Activated CD4-positive, alpha-beta memory T cell treated with anti-CD3 and anti-CD28 coated beads for 36 hours (primary cell): ENCODE measurements at places on chromosomes 3 and 15.
A peak's percentile ranks its signal among the peaks of the same experiment; 100 is the strongest.

DNA sequence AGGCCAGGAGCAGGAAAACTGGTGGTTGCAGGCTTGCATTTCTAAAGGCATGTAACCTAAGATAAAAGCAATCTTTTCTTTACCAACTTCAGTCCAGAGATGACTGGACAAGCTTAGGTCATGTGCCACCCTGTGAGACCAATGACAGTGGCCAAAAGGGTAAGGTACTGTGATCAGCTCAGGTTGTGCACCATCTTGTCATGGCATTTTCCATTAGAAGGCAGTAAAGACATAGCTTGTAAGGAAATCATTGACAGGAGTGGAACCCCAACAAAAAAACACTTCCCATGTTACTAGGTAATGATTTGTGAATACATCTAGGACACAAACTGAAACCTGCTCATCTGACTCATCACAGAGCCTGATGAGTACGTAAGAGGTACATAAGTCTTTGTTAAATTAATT lies 35.2 kb downstream of the SSR3 start:
- H3K4me3 ChIP-seq, result no peak overlapping the region
- H3K27me3 ChIP-seq, result peaks cover 9% of the 10 kb centered on the region
- no peak overlapping the region for H3K27ac ChIP-seq

DNA sequence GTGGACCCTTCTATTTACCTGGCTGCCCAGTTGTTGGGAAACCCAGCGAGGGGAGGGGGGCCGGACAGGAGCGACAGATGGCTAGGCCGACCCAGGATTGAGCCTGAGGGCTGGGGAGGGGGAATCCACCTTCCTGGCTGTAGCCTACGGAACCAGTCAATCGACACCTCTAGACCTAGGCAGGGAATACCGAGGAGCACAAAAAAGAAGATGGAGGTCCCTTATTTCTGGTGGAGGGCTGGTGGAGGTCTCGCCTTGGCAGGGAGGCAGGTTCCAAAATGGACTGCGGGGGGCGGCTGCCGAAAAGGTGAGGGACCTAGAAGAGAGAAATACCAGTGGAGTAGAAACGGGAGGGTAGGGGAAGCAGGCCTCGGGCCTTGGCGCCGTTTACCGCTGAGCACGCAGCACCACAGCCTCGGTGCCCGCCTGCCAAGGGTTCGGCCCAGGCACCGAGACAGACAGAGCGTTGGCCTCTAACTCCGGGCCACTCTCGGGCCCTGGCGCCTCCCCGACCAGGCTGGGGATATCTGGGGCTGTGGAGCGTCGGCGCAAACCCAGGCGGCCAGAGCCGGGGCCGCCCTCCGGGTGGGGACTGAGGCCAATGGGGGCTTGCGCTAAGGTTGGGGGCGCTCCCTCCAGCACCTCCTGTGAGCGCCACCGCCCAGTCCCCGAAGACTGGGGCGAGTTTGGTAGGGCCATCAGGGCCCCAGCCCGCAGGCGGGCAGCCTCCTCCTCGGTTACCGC lies 1.6 kb downstream of the ANKRD63 start:
- H3K27me3 ChIP-seq, result peaks cover 31% of the 10 kb centered on the region
- no peak for DNase-seq
- H3K4me3 ChIP-seq, result peak overlapping the region; percentile 41

GRCh38 chr15:96622714-96623113 lies 292.2 kb downstream of the NR2F2 start:
- H3K36me3 ChIP-seq, result no peaks in the 10 kb centered on the region
- H3K27ac ChIP-seq, result no peak overlapping the region
- H3K27me3 ChIP-seq, result peaks cover 2% of the 10 kb centered on the region
- DNase-seq, result no peak
- no peak overlapping the region for H3K4me3 ChIP-seq

DNA sequence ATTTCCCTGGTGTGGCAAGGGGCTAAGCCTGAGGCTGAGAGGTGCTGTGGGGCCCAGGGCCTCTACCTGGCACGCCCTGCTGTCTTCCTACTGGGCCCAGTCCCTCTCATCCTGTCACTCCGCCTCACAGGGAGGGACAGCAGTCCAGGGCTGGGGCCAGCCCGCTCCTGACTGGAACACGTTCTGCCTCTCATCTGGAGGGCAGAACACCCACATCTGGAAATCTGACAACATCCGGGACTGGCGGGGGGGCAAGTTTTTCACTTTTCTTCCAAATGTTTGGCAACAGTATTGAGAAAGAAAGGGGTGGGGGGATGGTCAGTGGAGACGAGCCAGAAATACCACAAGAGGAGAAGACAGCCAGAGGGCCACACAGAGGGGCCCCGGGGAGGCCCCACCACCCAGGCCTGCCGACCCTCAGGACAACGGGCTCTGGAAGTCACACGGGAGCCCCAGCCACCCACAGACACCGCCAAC lies 1.8 kb upstream of the MYL3 start:
- DNase-seq, result no peak
- no peak overlapping the region for H3K27ac ChIP-seq
- no peaks in the 10 kb centered on the region for H3K27me3 ChIP-seq

DNA sequence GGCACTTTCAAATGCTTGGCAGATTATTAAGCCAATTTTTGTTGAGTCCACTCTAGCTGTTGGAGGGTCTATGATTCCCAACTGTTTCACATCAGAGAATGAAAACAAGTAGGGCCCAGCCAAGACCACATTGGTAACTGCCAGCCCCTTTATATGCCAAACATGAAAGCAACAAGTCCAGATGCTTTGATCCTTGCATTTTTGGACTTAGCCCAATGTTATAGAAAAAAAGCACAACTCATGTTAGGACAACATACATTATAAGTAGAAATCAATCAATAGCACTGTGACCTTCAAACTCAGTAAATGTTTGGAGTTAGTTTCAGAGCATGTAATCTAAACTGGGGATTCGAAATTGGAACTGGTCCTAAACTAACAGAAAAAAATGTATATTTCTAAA lies 674.7 kb downstream of the MECOM start:
- DNase-seq, result no peak
- H3K4me3 ChIP-seq, result no peak overlapping the region
- no peaks in the 10 kb centered on the region for H3K36me3 ChIP-seq
- no peaks in the 10 kb centered on the region for H3K27me3 ChIP-seq

GRCh38 chr3:153038779-153039178 lies 123.2 kb upstream of the RAP2B start:
- no peak overlapping the region for H3K27ac ChIP-seq
- no peaks in the 10 kb centered on the region for H3K27me3 ChIP-seq
- no peaks in the 10 kb centered on the region for H3K36me3 ChIP-seq
- no peak for DNase-seq
- peaks cover 6% of the 10 kb centered on the region for H3K4me1 ChIP-seq
- no peak overlapping the region for H3K4me3 ChIP-seq

- DNase-seq, result no peak
- H3K4me1 ChIP-seq, result no peaks in the 10 kb centered on the region
- H3K4me3 ChIP-seq, result no peak overlapping the region
- H3K27ac ChIP-seq, result no peak overlapping the region
- no peaks in the 10 kb centered on the region for H3K36me3 ChIP-seq
Observed at GRCh38 chr3:190371152-190371551, 16.8 kb upstream of the CLDN16 start.

- H3K27me3 ChIP-seq, result no peaks in the 10 kb centered on the region
- H3K4me3 ChIP-seq, result no peak overlapping the region
- peaks cover 52% of the 10 kb centered on the region for H3K4me1 ChIP-seq
- H3K36me3 ChIP-seq, result no peaks in the 10 kb centered on the region
- no peak overlapping the region for H3K27ac ChIP-seq
Observed at GRCh38 chr3:197204736-197205135, 93.7 kb downstream of the DLG1 start.

GRCh38 chr3:159806412-159806811 lies 182.2 kb upstream of the IL12A start:
- no peak overlapping the region for H3K4me3 ChIP-seq
- DNase-seq, result no peak
- no peaks in the 10 kb centered on the region for H3K4me1 ChIP-seq
- no peaks in the 10 kb centered on the region for H3K36me3 ChIP-seq

GRCh38 chr3:197226179-197226578 lies 72.2 kb downstream of the DLG1 start:
- H3K4me3 ChIP-seq, result no peak overlapping the region
- DNase-seq, result no peak
- peaks cover 33% of the 10 kb centered on the region for H3K4me1 ChIP-seq

DNA sequence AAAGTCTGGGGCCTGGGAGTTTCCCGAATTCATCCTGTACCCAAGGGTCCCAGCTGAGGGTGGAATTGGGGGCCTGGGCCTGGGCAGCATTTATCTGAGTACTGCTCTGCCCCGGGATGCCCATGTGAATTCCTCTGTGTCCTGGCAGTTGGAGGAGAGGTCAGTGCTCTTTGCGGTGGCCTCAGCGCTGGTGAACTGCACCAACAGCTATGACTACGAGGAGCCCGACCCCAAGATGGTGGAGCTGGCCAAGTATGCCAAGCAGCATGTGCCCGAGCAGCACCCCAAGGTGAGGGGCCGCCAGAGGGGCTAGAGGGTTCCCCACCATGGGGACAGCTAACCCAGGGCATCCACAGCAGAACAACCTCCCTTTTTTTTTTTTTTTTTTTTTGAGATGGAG lies 6.2 kb upstream of the RCCD1 start:
- no peaks in the 10 kb centered on the region for H3K4me1 ChIP-seq
- H3K27ac ChIP-seq, result no peak overlapping the region
- no peaks in the 10 kb centered on the region for H3K27me3 ChIP-seq

DNA sequence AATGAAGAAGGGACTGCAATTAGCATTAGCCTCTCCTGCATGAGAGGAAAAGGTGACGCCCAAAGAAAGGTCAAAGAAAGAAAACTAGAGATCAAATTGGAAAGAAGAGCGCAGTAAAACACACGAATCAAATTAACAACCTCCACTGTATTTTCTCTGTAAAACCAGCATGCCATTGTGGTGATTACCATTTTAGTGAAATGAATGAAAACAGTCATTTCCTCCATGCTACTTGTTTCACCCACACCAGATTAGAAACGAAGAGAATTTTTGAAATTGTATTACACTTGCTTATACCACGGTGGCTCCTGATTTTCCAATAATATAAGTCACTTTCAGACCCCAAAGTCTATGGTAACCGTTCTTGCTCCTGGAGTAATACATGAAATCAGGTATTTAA lies 71.6 kb downstream of the SUMF1 start:
- DNase-seq, result no peak
- no peak overlapping the region for H3K4me3 ChIP-seq
- peaks cover 29% of the 10 kb centered on the region for H3K4me1 ChIP-seq
- H3K27ac ChIP-seq, result no peak overlapping the region

- no peak overlapping the region for H3K27ac ChIP-seq
- no peaks in the 10 kb centered on the region for H3K4me1 ChIP-seq
- no peak for DNase-seq
Observed at GRCh38 chr3:132079147-132079546, 44.3 kb upstream of the CPNE4 start.

DNA sequence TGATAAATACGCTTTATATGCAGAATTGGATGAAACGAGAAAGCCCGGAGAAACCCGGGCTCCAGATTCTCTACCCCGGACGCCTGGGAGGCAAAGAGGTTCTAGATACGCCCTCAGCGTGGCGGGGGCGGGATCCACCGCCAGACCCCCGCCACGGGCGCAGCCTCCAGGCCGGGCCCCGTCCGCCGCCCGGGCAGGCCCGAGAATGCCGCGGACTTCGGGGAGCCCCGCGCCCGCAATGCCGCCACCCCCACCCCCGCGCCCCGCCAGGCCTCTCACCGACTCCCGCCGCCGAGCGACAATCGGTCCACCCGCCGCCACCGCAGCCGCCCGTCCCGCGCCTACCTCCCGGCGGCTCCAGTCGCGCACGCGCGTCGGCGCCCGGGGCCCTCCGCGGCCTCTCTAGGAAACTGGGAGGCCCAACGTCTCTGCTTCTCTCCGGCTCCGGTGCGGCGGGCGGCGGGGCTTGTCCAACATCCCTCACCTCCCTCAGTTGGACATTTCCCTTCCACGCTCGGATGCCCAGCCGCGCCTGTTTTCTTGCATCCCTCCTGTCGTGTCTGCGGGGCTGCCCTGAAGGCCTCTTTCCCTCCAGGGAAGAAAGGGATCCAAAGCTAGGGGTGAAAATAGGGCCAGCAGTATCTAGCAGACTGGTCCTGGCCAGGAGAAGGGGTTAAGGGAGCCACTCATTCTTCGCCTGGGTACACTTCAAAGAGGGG lies at the start of gene ZNF445:
Gene ZNF445, minus strand, starts transcription at position 359 of the 719 bp plus-strand sequence. CDS start 22,121 bp downstream, outside the sequence.
- peak within 1 kb of the TSS; percentile 74 for H3K27ac ChIP-seq
- H3K36me3 ChIP-seq, result peaks cover 3% of the 10 kb centered on the region
- H3K27me3 ChIP-seq, result no peaks in the 10 kb centered on the region
- peaks cover 25% of the 10 kb centered on the region for H3K4me1 ChIP-seq

GRCh38 chr3:151912028-151912427 lies 38.6 kb downstream of the SUCNR1 start:
- H3K27me3 ChIP-seq, result no peaks in the 10 kb centered on the region
- H3K27ac ChIP-seq, result no peak overlapping the region
- no peak for DNase-seq

DNA sequence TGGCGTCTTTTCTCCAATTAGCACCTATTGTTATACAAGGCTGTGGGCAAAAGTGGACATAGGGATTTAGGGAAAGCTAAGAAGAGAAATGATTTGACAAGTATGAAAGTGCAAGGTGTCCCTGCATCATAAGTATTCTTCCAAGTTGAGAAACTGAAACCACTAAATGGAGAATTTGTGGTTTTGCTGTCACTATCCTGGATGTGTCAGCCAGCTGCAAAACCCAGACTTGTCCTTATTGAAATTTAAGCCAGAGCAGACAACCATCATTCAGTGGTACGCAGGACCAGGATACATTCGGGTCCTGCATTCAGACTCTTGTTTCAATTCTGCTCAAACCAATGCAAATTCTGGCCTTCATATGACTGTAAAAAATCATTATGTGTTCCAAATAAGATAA lies 384.8 kb upstream of the TGFBR2 start:
- no peaks in the 10 kb centered on the region for H3K36me3 ChIP-seq
- no peak for DNase-seq
- H3K27ac ChIP-seq, result no peak overlapping the region
- H3K4me3 ChIP-seq, result no peak overlapping the region
- peaks cover 2% of the 10 kb centered on the region for H3K4me1 ChIP-seq

DNA sequence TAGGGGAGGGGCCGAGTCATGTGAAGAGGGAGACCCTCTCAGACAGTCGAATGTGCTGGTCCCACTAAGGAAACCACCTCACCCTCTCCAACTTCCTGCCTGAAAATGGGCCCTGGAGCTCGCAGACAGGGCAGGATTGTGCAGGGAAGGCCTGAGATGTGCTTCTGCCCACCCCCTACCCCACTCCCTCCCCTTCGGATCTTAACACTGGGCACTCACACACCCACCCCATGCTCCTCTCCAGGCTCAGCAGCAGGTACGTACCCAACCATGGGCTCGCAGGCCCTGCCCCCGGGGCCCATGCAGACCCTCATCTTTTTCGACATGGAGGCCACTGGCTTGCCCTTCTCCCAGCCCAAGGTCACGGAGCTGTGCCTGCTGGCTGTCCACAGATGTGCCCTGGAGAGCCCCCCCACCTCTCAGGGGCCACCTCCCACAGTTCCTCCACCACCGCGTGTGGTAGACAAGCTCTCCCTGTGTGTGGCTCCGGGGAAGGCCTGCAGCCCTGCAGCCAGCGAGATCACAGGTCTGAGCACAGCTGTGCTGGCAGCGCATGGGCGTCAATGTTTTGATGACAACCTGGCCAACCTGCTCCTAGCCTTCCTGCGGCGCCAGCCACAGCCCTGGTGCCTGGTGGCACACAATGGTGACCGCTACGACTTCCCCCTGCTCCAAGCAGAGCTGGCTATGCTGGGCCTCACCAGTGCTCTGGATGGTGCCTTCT lies 20.0 kb downstream of the ATRIP start:
- no peaks in the 10 kb centered on the region for H3K27me3 ChIP-seq
- H3K4me3 ChIP-seq, result peak overlapping the region; percentile 97
